Lung (tissue), 17 donors: ENCODE measurements at places on chromosomes 5 and 9. TPM values are rescaled to one million over a fixed set of nuclear protein-coding genes. Genes with fewer than 3 reads are reported as not detected.

Gene BTNL3
- not detected for total RNA-seq

Gene ENHO
- total RNA-seq, result 0.55 TPM

Gene KCTD16
- total RNA-seq, result 0.63 TPM

Gene IL4
- total RNA-seq, result not detected

Gene LOX
- 45.2 TPM for total RNA-seq
